ENCODE measurements at places on chromosomes 11 and 22. TPM values are rescaled to one million over a fixed set of nuclear protein-coding genes. Genes with fewer than 3 reads are reported as not detected.

The KCNJ1 gene
- total RNA-seq = not detected

The ZNF280B gene
- total RNA-seq = 2.5 TPM

The CAPRIN1 gene
- total RNA-seq = 285 TPM

The SCARF2 gene
- total RNA-seq = 0.24 TPM

The MS4A4A gene
- not detected for total RNA-seq

The MAML2 gene
- 10.1 TPM for total RNA-seq

The SLC22A6 gene
- not detected for total RNA-seq

The OR8D2 gene
- not detected for total RNA-seq

The MUC15 gene
- not detected for total RNA-seq

The OR51E1 gene
- not detected for total RNA-seq

The MUC6 gene
- total RNA-seq = not detected

The MISFA gene
- 5.1 TPM for total RNA-seq

The MFRP gene
- total RNA-seq = not detected

DNA sequence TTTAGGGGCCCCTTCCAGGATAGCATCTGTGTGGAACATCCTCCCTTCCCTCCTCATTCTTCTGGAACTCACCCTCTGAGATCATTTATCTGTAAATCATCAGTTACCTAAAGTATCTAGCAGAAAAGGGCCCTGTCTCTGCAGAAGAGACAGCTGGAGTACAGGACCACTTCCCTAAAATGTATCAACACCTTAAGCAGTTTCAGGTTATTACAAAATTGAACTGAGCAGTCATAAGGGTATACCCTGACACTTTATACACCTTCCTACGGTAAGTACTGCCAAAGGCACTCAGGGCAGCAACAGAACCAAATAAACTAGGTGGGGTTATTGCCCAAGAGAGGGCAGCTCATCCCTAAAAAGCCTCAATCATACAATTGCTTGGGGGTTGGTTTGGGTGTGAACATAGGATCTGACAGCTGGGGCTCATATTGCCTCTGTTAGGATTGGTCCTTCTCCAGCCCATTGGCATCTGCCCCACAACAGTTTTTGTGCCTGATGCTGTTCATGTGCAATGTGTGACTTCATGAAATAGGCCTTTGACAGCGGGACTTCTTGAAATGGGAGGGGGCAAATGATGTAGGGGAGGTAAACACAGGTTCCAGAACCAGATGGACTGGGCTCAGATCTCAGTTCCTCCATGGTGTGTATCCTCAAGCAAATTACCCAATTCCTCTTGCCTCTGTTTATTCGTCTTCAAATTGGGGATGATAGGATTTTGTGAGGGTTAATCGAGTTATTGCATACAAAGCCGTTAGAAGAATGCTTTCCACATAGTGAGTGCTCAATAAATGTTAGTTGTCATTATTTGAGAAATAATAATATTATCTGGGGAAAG lies 2.9 kb downstream of the POU2AF3 start:
- DNase-seq = no peak

GRCh38 chr11:59053387-59053786 lies 32.7 kb upstream of the GLYATL1B start:
- peak; percentile 58 for DNase-seq

DNA sequence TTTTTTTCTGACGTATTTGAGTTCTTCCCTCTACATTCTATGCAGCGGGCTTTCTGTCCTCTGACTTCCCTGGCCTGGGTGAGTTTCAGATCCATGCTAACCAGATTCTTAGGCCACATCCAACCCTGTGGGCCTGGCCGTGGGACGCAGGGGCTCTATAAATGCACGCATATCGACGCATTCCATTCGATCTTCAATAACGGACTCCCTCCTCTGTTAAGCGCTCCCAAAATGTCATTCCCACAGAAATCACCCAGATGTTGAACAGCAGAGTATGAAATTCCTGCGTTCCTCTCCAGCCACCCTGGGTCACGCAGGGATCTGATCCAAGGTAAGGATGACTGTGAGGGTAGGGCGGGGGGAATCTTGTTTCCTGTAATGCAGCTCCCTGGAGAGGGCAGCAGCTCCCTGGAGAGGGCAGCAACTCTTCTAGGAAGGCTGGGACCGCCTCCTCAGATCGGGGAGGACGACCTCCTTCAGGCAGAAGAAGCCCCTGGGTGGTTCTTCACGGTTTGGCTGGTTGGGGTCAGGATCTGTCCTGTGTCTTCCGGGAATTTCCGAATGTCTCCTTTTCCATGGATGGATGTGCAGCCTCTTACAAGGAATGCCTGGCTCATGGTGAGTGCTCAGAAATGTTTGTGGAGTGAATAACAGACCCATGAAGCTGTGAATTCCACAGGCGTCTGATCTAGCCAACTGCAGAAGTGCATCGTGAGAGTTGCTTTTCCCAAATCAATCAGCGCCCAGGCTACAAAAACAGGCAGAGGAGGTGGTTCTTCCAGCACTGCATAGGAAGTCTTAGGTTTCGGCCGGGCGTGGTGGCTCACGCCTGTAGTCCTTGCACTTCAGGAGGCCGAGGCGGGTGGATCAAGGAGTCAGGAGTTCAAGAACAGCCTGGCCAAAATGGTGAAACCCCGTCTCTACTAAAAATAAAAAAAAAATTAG lies 12.2 kb downstream of the MRGPRD start:
- no peak for DNase-seq

DNA sequence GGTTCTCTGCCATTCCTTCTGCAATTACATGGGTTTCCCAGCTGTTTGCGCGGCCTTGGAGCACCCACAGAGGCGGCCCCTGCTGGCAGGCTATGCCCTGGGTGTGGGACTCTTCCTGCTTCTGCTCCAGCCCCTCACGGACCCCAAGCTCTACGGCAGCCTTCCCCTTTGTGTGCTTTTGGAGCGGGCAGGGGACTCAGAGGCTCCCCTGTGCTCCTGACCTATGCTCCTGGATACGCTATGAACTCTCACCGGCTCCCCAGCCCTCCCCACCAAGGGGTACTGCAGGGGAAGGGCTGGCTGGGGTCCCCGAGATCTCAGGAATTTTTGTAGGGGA lies 2.6 kb downstream of the RCE1 start:
- no peak for DNase-seq

DNA sequence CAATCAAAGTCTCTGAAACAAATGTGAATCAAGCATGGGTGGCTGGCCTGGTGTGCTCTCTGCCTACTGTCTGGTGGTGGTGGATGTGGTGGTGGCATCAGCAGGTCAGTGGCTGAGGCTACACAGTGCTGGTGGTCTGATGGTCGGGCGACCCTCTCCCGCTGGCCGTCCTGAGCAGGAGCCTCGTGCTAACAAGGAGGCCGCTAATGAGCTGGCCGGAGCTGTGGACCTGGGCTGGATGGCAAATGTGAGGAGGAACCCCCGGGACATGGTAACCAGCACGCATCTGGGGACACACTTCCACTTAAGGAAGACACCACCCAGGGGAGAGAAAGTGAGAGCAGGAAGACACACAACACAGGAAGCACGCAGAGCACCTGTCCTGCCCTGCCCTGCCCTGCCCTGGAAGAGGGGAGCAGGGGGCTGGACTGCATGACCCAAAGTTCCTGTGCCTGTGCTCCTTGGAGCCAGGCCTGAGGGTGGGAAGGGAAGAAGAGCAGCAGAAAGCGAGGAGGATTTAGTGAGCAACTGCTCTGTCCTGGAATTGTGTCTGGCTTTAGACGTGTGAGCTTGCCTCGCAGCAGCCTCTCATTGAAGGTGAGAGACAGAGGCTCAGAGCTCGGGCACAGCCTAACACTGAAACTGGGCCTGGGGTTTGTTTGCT lies 23.7 kb downstream of the SLC37A2 start:
- no peak for DNase-seq

- DNase-seq = no peak
Observed at GRCh38 chr11:134022748-134023147, 46.1 kb upstream of the JAM3 start.

GRCh38 chr11:57413681-57414080 lies 13.2 kb downstream of the SLC43A3 start:
- DNase-seq = no peak

GRCh38 chr11:2513441-2513840 lies 68.6 kb downstream of the KCNQ1 start:
- no peak for DNase-seq

DNA sequence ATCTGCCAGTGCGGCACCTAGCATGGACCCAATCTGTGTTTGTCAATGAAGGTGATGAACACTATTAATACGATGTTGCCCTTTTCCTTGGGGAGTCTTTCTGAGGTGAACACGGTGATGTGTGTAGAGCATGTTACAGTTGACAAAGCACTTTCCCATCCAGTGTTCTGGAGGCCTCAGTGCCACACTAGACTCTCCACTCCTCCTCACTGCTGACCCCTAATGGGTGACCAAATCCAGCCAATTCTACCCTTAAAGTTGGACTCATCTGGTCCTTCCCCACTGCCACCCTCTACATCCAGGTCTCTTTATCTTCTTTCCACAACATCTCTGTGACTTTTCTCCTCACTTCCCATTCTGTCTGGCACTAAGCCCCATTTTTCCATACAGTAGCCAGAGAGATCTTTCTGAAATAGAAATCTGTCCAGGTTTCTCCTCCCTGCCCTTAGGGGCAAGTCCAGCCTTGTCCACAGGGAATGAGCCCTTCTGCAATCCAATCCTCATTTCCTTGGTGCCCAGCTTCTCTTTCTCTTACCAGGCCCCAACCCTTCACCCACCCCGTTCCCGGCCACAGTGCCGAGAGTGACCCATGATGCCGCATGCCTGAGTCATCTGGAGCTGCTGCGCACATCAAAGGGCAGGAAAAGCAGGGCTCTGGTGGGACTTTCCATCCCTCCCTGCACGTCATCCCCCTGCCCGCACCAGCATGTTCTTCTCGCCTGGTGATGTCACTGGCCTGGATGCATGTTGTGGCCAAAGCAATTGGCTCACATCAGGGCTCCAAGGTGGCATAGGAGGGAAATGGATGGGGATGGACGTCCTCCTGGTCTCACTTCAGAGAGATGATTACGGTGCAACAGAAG lies 64.2 kb downstream of the RASSF10 start:
- DNase-seq = no peak

DNA sequence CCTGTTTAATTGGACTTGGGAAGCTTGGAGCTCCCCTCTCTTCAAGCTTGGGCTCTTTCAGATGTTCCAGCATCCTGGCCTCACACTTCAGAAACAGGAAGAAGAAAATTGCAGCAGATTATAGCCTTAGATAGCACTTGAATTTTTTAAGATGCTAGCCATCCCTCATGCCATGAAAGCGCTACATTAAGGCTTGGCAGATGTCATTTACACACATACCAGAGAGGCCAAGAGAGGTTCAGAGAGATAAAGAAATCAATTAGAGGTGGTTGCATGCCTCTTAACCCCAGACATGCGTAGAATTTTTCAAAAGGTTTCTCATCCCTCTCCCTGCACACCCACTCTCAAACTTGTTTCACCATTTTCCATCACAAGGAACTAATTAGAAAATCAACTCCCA lies 31.9 kb upstream of the DBX1 start:
- no peak for DNase-seq

DNA sequence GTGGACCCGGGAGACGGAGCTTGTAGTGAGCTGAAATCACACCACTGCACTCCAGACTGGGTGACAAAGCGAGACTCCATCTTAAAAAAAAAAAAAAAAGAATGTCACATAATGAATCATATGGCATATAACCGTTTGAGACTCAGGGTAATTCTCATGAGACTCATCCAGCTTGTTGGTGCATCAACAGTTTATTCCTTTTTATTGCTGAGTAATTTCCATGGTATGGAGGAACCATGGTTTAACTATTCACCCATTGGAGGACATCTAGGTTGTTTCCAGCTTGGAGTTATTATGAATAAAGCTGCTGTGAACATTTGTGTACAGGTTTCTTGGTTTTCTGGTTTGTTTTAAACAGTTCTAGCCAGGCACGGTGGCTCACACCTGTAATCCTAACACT lies 25.3 kb downstream of the PPARA start:
- no peak for DNase-seq

DNA sequence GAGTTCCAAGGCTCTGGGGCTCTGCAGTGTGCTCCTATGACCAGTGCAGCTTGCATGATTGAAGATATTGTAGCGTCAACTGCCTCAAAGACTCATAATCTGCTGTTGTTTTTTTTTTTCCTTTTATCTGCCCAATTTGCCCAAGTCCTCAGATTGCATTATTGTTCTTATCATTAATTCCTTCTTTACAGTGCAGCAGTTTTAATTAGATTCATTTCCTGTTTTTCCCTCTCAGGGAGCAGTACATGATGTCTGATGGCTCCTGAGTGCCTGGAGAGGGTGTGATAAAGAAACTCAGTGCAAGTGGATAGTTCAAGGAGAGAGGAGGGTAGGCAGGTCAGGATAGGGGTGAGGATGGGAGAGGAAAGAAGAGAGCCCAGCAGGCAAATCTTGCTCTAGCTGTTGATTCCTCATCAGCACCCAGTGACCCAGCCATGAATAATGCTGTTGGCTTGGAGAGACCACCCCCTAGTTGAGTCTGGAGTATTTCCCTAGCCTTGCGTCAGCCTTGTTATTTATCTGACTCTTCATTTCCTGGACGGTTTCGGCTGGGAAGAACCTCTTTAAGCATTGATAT lies 219.6 kb upstream of the SESN3 start:
- DNase-seq = no peak

- peak; percentile 14 for DNase-seq
Observed at GRCh38 chr22:36162127-36163034, 1.8 kb upstream of the APOL3 start.

GRCh38 chr22:24503137-24503842 lies 8.2 kb downstream of the UPB1 start:
- no peak for DNase-seq

- peak; percentile 94 for DNase-seq
Observed at GRCh38 chr11:73982990-73983740, 522 bp upstream of the UCP2 start.

DNA sequence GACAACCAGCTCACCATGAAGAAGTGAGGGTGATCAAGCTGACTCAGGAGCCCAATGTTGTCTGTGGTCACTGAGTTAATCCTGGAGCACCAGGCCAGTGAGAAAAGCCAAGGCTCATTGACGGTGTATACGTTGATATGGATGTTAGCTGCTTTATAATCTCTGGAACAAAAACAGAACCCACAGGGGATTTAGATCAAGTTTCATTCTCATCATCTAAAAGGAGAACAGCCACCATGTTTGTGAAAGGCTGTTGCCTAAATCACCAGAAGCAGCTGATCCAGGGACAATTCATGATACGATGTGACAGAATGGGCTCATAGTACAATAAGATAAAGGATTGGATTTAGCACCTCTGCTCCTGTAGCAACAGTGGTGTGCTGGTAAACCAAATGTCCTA lies 68.5 kb downstream of the GDPD4 start:
- DNase-seq = no peak

- DNase-seq = no peak
Observed at GRCh38 chr11:64069401-64070313, 33.9 kb downstream of the FLRT1 start.

DNA sequence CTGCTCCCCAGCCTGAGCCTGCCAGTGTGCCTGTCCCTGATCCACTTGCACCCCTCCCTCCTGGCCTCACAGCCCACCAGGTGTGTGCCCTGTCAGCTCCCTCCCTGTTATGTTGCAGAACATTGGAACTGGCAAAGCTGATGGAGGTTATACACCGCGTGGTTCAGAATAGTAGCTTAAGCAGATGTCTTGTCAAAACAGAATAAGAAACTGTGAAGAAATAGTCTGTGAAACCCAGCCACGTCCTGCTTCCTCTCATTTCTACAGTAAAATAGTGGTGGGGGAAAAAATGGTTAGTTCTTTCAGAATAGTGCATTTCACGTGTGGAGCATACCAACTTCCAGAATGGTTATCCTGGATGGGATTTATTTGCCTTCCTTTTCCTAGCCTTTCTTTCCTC lies 161.2 kb upstream of the NAV2 start:
- no peak for DNase-seq

GRCh38 chr11:45405916-45406670 lies 120.0 kb upstream of the SYT13 start:
- DNase-seq = no peak

- DNase-seq = no peak
Observed at GRCh38 chr11:110410651-110411050, 19.1 kb upstream of the FDX1 start.
